ENCODE measurements at places on chromosomes 5 and 9.

GRCh38 chr5:72486371-72486770 is 20.8 kb downstream of the ZNF366 start:
- no peak for DNase-seq

DNA sequence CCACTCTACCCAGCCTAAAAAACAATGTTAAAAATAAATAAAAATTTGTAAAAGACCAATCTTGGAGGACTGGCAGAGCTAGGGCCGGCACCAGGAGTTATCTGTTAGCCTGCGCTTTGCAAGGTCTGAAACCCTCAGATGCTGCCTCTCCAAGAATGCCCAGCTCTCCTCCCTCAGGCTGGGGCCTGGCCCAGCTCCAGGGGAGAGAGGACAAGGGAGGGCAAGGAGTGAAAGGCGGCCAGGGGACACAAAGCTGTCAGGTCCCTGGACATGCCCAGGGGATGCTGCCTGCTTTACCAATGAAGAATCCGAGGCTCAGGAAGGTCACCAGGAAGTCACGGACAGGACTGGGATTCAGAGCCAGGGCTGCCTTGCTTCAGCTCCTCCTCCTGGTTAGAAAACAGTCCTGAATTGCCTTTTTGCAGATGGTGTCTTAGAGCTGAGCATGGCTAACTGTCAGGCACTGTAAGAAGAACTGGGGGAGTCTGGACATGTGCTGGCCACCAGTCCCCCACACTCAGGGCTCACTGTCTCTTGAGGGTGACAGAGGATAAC is 5.5 kb upstream of the N4BP3 start:
- DNase-seq = no peak

DNA sequence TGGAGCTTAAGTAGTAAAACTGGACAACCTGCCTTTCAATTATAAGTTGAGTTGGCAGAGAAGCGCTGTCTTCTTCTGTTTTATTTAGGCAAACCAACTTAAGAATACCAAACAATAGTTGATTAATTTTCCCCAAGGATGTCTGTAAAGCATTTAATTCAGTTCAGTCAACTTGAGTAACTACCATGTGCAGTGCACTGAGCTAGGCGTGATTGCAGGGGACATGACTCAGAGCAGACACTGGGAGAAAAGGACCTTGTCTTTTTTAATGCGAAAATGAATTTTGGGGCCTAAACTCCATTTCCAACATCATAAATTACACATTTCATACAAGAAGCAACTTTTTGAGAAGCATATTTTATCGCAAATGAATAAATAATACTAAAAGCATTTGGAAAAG is 66.3 kb downstream of the FBXL7 start:
- DNase-seq = no peak

GRCh38 chr5:14309878-14310531 is 166.9 kb downstream of the TRIO start:
- no peak for DNase-seq

DNA sequence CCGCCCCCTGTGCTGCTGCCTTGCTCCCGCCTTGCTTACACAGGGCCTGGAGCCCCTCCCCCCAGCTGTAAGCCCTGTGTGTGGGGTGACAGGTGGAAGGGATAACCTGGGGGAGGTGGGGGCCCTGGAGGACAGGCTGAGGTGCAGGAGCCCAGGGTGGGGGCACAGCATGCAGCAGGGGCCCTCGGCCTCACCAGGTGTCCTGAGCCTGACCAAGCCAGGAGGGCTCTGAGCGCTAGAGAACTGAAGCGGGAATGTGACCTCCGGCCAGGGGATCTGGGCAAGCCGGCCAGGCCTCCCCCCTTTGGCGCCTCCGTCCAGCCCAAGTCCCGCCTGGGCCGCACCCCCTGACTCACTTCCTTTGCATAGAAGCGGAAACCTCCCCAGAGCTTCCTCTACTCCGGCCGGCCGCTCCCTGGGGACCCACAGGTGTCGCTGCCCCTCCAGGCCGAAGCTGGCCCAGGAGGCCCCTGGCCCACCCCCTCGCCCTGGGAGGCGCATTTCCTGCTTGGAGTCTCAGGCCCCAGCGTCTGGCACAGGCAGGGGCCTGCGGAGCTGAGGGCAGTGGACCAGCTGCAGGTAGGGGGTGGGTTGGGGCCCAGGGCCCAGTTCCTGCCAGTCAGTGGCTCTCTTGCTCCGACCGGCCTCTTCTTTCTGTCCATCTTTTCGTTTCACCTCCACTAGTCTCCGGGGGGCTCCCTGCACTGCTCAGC is at the start of gene TOR4A:
Gene TOR4A (plus strand): TSS at position 398 of the 713 bp plus-strand sequence. CDS start 964 bp downstream, outside the sequence.
- no peak for DNase-seq

DNA sequence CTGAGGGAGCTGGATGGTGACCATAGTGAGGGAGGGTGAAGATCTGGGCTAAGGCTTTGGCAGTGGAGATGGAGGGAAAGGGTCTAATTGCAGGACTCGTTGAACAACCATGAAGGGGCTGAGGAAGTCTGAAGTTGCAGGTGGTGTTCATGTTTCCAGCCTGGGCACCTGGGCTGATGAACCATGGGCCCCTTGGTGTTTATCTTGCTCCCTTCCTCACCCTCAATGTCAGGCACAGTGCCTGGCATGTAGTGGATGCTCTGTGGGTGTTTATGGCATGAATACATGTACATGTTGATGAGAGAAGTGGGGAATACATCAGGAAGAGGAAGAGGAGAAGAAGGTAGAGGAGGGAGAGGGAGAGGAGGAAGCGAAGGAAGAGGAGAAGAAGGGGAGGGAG is 31.3 kb upstream of the COL15A1 start:
- DNase-seq = no peak

DNA sequence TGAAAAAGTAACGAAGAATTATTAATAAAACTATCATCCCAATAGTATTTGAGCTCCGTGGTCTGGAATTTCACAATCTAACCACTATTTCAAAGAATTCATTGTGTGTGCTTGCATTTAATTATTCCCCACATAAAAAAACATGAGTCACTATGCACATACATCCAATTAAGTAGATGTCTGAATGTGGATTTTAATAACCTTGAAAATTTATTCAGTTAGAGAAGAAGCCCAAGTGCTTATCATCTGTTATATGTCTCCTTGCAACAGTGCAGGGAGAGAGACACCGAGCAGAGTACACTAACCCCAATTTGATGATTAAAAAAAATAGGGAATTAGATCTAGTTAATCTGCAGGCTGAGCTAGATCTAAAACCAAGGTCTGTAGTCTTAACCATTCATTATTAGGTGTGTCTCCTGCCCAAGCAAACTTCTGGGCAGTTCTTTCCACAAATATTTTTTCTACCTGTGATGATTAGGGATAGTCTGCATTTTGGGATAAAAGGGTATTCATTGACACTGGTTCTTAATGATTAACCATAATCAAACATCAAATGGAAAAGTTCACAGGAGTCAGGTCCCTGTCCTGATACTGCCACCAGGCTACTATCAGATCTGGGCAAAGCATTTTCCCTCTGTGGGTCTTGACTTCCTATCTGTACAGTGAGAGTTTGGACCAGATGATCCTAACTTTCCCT is 164.2 kb downstream of the GRIA1 start:
- no peak for DNase-seq

- DNase-seq = no peak
Measured at GRCh38 chr5:157189223-157189622, 8.6 kb downstream of the ITK start.

DNA sequence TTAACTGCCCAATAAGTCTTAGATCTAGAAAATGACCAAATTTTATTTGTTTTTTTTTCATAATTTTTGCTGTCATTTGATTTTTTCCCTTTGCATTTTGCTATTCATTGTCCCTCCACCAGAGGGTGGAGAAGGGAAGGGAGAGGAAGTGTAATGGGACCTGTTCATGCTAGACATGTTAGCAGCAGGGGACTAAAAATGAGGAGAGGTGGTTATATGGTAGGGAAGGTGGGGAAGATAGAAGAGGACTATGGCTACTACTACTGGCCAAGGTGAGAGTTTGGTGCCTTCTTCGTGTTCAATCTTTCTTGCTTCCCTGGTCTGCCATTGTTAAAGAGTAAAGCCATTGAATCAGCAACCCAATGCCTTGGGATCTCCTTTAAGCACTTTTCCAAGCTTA is 6.4 kb downstream of the GRIA1 start:
- no peak for DNase-seq

DNA sequence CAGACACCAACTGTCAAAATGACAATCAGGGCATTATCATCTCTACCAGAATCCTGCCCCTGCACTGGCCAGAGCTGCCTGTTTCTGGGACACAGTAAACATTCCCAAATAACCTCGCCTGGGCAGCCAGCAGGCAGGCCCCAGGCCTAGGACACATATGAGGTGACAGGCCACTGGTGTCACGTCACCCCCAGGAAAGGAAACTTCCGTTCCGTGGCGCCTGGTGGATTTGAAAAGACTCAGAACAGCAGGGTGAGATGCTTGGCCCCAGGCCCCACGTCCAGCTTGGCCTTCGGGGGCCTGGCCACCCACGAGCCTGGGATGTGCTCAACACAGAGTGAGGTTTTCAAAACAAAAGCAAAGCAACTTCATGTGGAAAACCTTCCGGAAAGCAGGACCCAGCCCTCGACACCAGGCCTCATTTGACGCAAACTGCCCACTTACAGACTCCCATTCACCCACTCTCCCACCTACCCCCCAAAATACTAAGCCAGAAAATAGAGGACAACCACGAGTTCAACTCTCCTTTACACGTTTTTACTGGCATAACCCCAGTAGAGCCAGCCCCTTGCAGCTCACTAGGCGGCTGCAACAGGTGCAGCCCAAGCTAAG is 1.2 kb downstream of the SEMA4D start:
- peak; percentile 46 for DNase-seq

- no peak for DNase-seq
Measured at GRCh38 chr9:89615661-89616060, 10.8 kb downstream of the GADD45G start.

- DNase-seq = no peak
Measured at GRCh38 chr9:117703537-117703936, 666 bp upstream of the TLR4 start.

DNA sequence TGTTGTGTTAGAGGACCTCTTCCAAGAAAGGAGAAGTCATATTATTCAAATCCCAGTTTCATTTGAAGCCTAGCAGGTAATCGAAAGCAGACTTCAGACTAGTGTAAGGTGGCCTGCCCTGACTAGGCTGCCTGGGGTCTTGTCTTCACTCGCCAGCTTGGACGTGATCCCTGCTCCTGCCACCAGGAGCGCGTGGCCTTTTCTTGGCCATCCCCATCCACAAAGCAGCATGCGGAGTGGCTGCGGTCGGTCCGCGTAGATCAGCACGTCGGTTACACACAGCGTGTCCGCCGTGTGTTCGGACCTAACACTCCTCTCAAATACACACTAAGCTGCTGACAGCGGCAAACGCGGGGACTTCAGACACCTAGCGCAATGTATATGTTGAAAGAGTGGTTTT is 37.3 kb downstream of the CFAP77 start:
- no peak for DNase-seq

GRCh38 chr5:113047234-113047633 is 70.6 kb downstream of the DCP2 start:
- no peak for DNase-seq

DNA sequence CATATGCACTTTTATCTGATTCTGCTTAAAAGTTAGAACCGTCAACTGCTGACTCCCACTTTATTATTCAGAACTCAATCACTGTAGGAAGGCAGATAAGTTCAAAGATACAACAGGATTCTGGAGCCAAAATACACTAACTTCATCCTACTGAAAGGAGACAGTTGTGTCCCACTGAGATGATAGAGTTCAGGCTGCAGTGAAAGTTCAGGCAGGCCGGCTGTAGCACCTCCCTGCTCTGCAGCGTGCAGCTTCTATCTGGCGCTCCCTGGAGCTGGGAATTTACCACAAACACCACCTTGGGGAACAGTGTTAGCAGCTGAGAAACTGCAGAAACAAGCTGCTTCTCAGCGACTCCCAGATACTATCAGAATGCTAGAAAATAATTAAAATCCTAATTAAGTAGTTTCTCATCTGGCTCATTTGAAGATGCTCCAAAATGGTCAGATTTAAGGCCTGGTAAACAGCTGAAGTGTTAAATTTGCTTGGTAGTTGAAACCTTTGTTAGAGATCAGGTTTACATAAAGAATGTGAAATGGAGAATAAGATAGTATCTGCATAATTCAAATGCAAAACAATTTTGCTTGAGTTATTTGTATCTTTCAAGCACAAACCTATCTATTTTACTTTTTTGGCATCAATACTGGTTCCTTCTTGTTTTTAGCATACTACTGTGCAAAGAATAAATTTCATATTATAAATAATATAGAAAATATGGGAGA is 52.3 kb upstream of the CNTLN start:
- no peak for DNase-seq

DNA sequence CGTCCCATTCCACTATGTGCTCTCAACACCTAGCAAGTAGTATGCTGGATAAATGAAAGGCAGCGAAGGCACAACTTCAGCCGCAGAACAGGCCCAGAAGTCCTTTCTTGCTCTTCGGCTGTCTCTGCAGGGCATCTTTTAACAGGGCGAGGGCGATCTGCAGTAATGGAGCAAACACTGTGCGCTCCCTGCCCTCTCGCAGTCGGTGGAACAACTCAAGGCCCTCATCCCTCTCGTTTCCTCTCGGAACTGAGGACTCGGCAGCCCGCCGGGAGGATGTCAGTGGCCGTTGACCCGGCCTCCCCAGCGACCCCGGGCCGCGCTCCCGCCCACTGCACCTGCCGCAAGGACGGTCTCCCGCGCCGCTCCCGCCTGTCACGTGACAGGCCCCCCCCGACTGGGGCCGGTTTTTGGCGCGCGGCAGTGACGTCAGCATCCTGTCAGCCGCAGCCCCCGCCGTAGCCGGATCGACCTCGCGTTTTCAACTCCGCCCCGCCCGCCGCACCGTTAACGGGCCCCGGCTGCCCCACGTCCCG is 1.1 kb downstream of the ZNF367 start:
- peak; percentile 87 for DNase-seq

DNA sequence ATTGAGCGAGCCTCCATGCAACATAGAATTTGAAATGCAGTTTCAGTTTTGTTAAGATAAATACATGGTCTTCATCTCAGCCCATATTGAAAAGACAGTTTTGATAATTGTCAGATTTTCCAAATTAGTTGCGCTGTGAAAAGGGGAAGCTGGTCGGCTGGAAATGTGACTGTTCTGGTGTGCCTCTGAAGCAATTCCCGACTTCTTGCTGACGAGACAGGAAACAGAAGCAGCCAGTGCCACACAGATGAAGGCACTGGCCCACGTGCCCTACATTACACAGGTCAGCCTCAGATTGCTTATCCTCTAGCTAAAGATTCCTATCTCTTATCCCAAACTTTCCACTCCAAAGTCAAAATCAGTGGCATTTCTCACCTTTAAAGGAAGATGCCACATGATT is 214.1 kb upstream of the TLE4 start:
- no peak for DNase-seq

- no peak for DNase-seq
Measured at GRCh38 chr9:84139296-84140070, 158.9 kb downstream of the RMI1 start.

GRCh38 chr9:3969590-3970260 is 330.1 kb downstream of the GLIS3 start:
- DNase-seq = no peak
